Stimulated activated CD4-positive, alpha-beta T cell treated with anti-CD3 and anti-CD28 coated beads, TNF-alpha, amount 100 ng/mL, for 4 hours (primary cell): ENCODE measurements at places on chromosomes 5 and 9.
A peak's percentile ranks its signal among the peaks of the same experiment; 100 is the strongest.

GRCh38 chr9:105510024-105510423 lies 47.9 kb upstream of the FKTN start:
- DNase-seq = no peak

GRCh38 chr5:107268241-107268640 lies 402.5 kb downstream of the EFNA5 start:
- no peak for DNase-seq

- DNase-seq = no peak
Observed at GRCh38 chr5:3182133-3182876, 413.3 kb upstream of the IRX1 start.

DNA sequence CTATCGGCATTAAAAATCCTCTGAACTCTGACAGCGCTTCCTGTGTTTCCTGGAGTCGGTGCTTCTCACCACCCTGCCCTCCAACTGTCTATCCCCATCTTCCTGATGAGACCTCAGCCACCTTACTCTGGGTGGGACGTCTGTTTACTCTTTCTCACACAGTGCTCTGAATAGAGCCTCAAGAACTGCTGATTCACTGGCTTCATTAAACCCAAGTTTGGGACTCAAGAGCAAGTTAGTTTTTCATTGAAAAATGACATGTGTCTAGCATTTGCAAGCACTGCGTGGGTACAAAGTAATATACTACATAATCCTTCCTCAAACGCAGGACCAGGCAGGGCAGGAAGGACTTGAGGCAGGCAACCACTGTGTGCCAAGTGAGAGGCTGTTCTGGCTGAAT lies 49.5 kb downstream of the DAP start:
- no peak for DNase-seq

DNA sequence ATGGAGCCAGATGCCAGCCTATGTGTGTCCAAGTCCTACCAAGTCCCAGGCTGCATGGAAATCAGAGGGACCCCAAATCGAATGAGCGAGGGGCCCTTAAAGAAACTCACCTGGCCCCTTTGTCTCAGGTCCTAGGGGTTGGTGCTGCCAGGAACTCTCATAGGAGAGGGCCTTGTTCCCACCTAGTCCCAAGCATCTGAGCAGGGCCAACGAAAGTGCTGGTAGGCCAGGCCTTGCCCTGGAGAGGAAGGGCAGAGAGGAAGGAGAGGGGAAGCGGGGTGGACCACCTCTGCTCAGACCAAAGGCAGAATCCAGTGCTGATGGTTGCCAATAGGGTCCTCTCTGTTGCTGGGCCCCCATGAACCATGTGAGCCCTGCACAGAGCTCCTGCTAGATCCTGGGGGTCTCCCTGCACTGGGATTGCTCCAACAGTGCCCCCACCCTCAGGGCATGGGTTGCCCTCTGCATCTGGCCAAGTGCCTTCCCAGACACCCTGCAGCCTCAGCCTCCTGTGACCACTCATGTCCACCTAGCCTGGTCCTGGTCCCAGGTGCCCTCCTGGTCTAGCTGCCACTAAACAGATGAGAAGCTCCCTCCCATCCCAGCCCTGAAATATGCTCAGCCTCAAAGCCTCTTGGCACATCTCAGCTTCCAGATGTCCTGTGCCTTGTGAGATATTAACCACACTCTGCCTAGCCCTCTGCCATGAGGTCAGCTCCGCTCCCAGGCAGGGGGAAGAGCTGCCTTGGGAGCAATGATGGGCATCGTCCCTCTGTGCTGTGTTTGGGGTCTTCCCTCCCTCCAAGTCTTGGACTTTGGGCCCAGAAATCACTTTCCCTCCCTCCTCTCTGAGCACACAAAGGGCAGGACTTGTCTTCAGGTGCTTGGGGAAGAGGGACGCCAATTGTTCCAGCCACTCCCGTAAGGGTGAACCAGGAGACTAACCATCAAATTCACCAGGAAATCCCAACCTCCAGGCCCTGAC lies 109.6 kb downstream of the ADAMTS2 start:
- DNase-seq = no peak

DNA sequence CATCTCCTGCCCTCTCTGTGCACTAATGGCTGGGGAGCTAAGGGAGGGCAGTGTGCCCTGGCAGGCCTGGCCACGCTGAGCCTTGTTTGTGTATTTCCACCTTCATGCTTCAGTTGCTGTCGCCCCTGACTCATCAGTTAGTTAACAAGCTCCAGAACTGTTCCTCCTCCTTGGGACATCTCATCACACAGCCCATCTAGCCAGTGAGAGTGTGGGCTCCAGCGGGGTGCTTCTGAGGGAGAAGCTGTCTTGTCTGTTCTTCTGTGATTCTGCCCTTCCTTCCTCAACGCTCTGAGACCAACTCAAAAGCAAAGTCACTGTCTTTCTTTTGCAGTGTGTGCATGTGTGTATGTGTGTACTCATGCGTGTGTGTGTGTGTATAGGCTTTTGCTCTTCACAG lies 58.3 kb upstream of the CPEB4 start:
- DNase-seq = no peak

GRCh38 chr9:111572950-111573604 lies 26.4 kb downstream of the PTGR1 start:
- no peak for DNase-seq

GRCh38 chr5:178895615-178896571 lies at the start of gene ZFP2:
ZFP2 (plus strand) TSS chr5:178895913; CDS start chr5:178931314, 35,401 bp downstream.
- peak; percentile 16 for DNase-seq

DNA sequence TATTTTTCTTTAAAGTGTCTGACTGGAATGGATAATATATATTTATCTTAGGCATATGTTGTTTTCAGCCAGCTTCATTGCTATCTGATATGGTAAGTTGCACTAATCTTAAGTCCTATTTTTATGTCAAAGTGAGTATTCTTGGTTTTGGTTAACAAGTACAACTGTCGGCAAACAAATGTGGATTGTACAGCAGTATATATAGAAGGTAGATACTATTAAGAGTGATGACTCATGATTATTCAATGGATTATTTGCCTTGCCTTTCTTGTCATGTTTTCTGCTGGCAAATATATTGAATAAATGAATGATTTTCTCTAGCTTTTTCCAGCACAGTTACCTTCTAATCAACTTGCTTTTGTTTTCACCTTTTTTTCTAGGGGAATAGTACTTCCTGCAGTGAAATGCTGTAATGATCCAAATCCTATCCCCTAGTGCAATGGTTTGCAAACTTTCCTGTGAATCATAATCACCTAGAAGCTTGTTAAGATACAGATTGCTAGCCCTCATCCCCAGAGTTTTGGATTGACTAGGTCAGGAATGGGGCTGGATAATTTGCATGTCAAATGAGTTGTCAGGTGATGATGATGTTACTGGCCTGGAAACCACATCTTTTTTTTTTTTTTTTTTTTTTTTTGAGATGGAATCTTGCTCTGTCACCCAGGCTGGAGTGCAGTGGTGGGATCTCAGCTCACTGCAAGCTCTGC lies 60.8 kb upstream of the ARRDC3 start:
- no peak for DNase-seq

DNA sequence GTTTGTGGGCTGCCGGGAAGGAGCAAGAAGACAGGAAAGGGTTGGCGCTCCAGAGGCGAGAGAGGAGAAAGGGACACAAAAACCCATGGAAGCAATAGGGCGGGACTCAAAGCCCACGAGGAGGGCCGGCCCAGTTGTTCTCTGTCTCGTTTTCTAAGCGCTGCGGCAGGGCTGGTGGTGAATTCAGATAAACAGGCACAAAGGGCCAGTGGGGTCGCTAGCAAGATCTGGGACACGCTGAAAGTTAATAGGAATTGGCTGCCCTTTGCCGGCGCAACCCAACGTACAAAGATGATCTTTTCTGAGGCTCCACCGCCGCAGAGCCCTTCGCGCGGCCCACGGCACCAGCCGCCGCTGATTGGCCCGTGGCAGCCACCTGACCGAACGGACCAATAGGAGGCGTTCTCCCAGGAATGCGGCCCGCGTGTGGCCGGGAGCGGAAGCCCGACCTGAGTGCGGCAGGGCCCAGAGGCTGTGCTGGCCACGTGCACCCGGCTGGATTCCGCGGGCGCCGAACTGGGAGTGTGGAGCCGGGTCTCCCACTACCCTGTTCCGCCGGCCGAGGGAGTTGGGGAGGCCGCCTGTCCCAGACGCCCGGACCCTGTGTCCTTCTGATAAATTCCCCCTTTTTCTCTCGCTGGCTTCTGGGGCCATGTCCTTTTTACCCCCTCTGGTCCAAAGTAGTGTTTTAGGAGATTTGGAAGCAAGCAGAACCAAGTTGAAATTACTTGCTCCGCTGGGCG lies 16.8 kb upstream of the NSD1 start:
- peak; percentile 77 for DNase-seq

DNA sequence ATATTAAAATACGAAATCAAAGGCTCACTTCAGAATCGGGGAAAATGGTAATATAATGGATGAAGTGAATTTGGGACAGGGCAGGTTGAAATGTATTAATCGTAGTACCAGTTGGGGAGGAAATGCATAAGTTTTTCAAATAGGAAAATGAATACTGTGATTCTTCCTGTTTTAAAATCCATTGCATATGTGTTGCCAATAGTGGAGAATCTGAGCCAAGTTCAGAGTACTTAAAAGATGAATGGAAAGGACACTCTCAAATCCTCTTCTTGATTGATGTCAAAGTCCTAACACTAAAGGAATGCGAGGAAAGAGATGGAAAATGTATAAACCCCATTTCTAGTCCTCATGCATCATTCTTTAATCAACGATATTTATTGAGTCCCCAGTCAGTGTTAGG lies 160.9 kb upstream of the CCNG1 start:
- no peak for DNase-seq

- no peak for DNase-seq
Observed at GRCh38 chr9:3508521-3509291, 17.1 kb downstream of the RFX3 start.

DNA sequence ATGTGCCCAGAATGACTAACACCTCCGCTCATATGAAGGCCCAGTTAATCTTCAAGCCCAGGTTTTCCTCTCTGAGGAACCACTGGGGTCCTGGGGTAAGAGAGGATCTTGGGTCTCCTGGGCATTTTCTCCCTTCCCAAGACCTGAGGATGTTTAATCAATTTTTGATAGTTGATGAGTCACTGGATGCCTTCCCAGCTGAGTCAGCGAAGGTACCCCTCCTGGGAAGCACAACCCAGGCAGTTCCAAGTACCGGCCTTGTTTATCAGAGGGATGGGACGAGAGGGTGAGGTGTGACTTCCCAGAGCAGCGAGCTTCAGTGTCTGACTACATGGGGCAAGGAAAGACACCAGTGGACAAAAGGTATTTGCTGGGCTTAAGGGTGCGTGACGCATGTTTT lies 119.6 kb upstream of the IL12B start:
- no peak for DNase-seq

- DNase-seq = no peak
Observed at GRCh38 chr5:875931-876330, 16.7 kb downstream of the BRD9 start.

GRCh38 chr5:1068204-1068894 lies 43.5 kb downstream of the SLC12A7 start:
- no peak for DNase-seq

- no peak for DNase-seq
Observed at GRCh38 chr5:157951673-157952373, 92.9 kb upstream of the CLINT1 start.

GRCh38 chr5:107744418-107745330 lies 73.9 kb upstream of the EFNA5 start:
- DNase-seq = no peak

- no peak for DNase-seq
Observed at GRCh38 chr5:71949772-71950171, 157.5 kb upstream of the MAP1B start.

DNA sequence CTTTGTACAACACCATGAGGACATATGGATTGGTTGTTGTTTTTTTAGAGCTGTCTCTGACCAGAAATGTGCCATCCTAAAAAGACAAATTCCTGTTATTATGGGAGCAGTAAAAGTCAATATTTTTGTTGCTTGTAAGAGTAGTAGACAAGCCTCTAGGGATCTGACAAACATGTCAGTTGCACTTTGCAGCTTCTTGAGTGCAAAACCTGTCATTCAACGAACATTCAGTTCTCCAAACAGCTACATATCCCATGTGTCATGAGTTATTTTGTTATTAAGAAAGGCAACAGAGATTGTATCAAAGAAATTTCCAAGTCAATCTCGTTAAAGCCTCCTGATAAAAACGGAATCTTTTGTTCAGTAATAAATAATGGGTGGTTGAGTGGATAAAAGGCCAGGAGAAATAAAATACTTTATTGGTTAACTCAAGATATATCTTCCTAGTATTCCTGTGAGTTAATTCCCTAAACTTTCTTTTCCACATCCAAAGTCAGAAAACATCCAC lies 18.1 kb downstream of the C5orf58 start:
- DNase-seq = no peak

GRCh38 chr9:95784318-95784717 lies 91.2 kb upstream of the ERCC6L2 start:
- no peak for DNase-seq

DNA sequence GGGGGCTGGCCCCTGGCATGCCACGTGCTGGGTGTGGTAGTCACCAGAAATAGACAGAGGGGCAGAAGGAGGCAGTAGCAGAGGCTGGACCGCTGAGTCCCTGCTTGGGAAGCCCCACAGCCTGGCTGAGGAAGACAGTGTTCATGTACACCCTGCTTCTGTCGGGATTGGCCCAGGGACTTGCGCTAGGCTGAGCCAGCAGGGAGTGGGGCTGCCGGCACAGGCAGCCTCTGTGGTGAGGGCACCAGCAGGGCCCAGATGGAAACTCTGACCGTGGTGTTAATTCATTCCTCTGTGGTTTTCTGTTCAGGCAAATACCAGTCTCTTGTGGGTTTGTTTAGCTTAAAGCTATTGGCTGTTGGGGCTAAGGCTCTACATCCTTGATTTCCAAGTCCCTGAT lies 108.6 kb upstream of the RAD23B start:
- DNase-seq = no peak

- DNase-seq = no peak
Observed at GRCh38 chr9:116928289-116928688, 241.2 kb downstream of the TRIM32 start.

DNA sequence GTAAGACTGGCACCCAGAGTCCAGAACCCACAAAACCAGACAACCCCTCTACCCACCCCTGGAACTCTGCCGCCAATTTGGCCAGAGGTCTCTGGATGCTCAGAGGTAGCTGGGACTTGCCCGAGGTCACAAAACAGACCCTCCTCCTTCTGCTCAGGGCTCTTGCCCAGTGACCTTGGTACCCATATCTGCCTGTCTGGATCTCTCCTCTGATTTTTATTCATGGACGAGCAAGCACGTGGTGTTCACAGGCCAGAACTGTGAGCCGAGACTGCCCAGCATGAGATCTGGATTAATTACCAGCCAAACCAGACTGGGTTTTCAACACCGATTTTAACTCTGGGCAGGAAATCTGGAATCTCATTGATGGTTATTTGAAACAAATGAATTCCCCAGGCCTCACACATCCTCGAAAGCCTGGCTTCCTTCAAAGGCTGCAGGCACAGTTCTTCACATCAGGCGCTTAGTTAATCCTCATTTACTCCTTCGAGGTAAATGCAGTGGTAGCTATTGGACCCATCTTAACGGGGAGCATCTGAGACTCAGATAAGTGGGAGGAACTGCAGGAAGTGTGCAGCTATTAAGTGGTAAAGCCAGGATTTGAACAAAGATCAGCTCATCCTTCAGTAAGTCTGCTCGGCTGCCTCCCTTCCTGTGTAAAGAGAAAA lies 21.4 kb downstream of the COL27A1 start:
- no peak for DNase-seq

GRCh38 chr9:15243081-15243480 lies 63.9 kb downstream of the TTC39B start:
- no peak for DNase-seq

- DNase-seq = no peak
Observed at GRCh38 chr9:17775656-17776055, 196.8 kb downstream of the SH3GL2 start.
